ENCODE measurements at places on chromosomes 7 and 10. TPM values are rescaled to one million over a fixed set of nuclear protein-coding genes. Genes with fewer than 3 reads are reported as not detected.

Gene FAM180A
- not detected for total RNA-seq

Gene SGCE
- total RNA-seq, result 0.82 TPM

DNA sequence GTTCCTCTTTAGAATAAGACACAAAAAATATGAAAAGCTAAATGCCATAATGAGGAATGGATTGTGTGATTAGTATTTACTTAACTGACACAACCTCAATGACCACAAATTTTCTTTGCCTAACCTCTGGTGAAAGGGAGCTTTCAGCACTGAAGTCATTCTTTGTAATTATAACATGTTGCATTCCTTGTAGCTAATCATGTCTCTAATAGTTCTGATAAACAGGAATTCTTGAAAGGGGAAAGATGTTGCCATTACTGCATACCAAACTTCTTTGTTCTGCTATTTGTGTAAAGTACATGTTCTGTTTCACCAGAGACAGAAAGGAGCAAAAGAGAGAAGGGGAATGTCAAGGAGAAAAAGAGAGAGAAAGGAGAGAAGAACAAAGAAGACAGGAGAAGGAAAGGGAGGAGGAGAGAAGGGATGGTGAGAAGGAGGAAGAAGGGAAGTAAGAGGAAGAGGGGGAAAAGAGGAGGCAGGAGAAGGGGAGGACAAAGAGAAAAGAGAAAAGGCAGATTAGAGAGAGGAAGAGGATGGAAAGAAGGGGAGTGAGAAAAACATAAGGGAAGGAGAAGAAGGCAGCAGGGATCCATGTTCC is 120.9 kb downstream of the SEMA3D start:
- H3K4me1 ChIP-seq, result no peaks in the 10 kb centered on the region
- no peaks in the 10 kb centered on the region for H3K27me3 ChIP-seq
- no peaks in the 10 kb centered on the region for H3K36me3 ChIP-seq
- H3K27ac ChIP-seq, result no peak overlapping the region

DNA sequence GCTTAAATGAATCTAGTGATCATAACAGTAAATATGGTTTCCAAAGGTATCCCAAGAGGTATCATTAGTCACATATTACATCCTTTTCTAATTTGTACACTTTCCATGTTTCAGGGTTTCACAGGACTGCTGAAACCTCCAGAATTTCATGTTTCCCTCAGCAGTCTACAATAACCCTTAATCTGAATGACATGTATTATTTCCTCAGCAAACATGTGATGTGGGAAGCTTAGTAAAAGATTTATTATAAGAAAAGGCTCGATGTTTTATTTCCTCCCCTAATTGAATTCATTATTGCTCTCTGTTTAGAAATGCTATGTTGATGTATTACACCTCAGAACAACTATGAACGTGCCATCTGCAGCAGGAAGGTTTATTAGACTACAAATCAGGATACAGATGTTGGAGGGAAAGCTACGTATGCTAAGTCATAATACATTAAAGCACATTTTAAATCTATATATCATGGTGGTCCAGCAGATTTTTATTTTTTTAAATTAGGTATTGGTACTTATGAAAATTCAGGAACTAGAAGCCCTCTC is 52.5 kb upstream of the SKAP2 start:
- H3K4me3 ChIP-seq, result no peak overlapping the region
- DNase-seq, result no peak
- H3K27ac ChIP-seq, result no peak overlapping the region
- no peaks in the 10 kb centered on the region for H3K27me3 ChIP-seq
- no peaks in the 10 kb centered on the region for H3K4me1 ChIP-seq
- no peaks in the 10 kb centered on the region for H3K36me3 ChIP-seq

Gene AKR1C8
- not detected for total RNA-seq

- no peaks in the 10 kb centered on the region for H3K4me1 ChIP-seq
- no peak for DNase-seq
Measured at GRCh38 chr10:127523476-127523875, 25.6 kb upstream of the NPS start.

GRCh38 chr7:26046150-26046549 is 105.8 kb upstream of the NFE2L3 start:
- H3K27ac ChIP-seq, result no peak overlapping the region
- no peaks in the 10 kb centered on the region for H3K36me3 ChIP-seq
- H3K4me1 ChIP-seq, result no peaks in the 10 kb centered on the region
- DNase-seq, result no peak
- peaks cover 3% of the 10 kb centered on the region for H3K27me3 ChIP-seq
- no peak overlapping the region for H3K4me3 ChIP-seq

DNA sequence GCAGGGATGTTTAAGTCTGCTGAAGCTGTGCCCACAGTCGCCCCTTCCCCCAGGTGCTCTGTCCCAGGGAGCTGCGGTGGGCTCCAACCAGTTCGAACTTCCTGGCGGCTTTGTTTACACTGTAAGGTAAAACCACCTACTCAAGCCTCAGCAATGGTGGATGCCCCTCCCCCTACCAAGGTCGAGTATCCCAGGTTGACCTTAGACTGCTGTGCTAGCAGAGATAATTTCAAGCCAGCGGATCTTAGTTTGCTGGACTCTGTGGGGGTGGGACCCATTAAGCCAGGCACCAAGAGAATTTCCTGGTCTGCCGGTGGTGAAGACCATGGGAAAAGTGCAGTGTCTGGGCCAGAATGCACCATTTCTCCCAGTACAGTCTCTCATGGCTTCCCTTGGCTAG is 56.0 kb downstream of the CCDC7 start:
- no peaks in the 10 kb centered on the region for H3K27me3 ChIP-seq
- H3K36me3 ChIP-seq, result peaks cover 4% of the 10 kb centered on the region
- H3K4me3 ChIP-seq, result no peak overlapping the region
- H3K27ac ChIP-seq, result no peak overlapping the region

Gene CCL26
- not detected for total RNA-seq

Gene IGF2BP3
- total RNA-seq, result 0.13 TPM

Gene DTX2
- 17.9 TPM for total RNA-seq

All from CD8-positive, alpha-beta memory T cell (primary cell).